ENCODE measurements at places on chromosomes 4 and X.
A peak's percentile ranks its signal among the peaks of the same experiment; 100 is the strongest.

DNA sequence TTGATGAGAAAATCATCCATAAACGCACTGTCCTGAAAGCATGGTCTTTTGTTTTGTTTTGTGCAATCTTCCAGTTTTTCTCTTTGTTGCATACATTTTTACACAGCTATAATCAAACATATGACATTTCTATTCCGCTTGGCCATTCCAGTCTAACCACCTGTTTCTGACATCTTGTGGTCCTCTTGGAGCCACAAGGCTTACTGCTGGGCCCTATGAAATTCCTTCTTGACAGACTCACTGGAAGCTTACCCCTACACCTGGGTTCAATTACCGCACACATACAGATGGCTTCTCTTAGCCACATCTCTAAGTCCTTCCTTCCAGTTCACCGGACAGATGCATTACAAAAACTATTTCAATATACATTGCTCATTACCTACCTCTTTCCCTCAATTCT lies 72.4 kb downstream of the PAPSS1 start:
- no peak for DNase-seq

- DNase-seq, result no peak
These were observed 122.5 kb upstream of the LNX1 start for GRCh38 chr4:53713767-53714166.

GRCh38 chr4:153428941-153429475 lies 37.2 kb upstream of the TMEM131L start:
- no peak for DNase-seq

GRCh38 chr4:87219632-87220093 lies 755 bp downstream of the KLHL8 start:
- no peak for DNase-seq

DNA sequence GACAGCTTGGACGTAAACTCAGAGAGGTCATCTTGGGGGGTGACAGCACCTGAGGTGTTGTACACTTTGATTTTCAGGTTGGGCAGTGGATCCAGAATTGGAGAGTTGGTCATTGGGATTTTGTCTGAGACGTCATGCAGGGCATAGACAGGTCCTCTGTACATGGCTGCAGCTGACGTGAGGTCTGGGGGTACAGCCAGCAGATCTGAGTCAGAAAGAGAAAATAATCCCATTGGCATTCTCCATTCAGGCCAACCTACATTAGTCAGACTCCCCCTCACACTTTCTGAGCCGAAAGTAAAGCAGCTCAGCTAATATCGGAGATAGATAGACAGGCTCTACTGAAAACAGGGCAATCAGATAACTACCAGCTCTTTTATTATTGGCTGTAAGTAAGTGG lies 329.7 kb downstream of the UNC5C start:
- no peak for DNase-seq

DNA sequence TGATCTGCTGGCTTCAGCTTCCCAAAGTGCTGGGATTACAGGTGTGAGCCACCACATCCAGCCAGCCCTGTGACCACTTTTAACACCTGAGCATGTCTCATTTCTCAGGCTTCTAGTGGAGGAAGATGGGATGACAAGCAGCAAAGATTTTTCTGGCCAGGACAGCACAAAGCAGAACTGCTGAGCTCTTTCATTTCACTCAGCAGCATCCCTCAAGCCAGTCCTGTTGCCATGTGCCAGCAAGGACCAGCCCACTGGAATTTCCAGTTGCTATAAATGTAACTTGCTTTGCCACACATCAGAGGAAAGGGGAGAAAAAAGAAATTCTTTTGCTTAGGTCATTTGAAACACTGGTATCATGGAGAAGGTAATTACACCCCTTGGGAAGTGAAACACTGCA lies 75.9 kb downstream of the SLC9A7 start:
- no peak for DNase-seq

- DNase-seq, result no peak
These were observed 3.4 kb downstream of the UGT2A1 start for GRCh38 chr4:69649629-69650028.

- DNase-seq, result no peak
These were observed 230.1 kb downstream of the OPHN1 start for GRCh38 chrX:68203211-68203610.

GRCh38 chr4:6606465-6607235 lies 31.7 kb downstream of the MAN2B2 start:
- no peak for DNase-seq

GRCh38 chrX:154534526-154535322 lies 11.9 kb downstream of the G6PD start:
- DNase-seq, result no peak

DNA sequence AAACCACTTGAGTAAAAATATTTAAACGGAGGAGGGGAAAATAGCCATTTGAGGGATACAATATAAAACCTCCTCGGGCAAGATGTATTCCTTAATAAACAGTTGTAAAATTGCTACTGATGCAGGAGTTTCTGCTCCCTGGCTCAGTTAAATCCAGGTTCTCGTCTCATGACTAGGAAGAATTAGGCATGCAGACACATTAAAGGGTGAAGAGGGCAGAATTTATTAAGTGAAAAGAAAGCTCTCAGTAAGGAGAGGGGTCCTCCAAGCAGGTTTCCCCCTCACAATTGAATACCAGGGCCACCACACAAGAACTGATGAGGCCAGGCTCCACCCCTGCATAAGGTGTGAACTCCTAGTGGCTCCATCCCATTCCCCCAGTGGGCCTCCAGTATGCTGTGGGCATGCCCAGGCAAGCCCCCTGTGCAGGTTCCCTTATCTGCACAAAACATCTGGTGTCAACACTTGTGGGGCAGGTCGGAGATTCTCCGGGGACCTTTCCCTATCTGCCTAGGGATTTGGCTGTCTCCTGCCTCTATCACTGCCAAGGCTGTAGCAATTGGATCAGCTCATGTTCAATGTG lies 80.4 kb downstream of the HS6ST2 start:
- no peak for DNase-seq

- DNase-seq, result no peak
These were observed 177.9 kb downstream of the CBR4 start for GRCh38 chr4:168831919-168832762.

DNA sequence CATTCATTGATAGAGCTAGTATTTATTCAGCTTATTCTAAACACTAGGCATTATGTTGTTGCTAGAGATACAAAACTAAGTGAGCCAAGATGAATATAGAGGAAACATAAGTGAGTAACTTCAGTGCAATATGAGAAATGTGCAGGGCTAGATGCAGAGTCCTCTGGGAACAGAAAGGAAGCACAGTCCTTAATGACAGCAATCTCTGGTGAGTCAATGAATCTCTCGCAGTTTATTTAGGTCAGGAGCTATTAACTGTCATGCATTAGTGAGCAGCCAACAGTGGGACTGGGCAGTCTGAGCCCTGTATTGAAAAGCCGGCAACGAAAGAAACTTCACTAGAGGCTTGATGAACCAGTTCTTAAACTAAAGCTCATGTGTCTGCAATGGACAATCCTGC lies 598.1 kb upstream of the MAGEB2 start:
- no peak for DNase-seq

- no peak for DNase-seq
These were observed 759 bp downstream of the ZC4H2 start for GRCh38 chrX:64975491-64975890.

DNA sequence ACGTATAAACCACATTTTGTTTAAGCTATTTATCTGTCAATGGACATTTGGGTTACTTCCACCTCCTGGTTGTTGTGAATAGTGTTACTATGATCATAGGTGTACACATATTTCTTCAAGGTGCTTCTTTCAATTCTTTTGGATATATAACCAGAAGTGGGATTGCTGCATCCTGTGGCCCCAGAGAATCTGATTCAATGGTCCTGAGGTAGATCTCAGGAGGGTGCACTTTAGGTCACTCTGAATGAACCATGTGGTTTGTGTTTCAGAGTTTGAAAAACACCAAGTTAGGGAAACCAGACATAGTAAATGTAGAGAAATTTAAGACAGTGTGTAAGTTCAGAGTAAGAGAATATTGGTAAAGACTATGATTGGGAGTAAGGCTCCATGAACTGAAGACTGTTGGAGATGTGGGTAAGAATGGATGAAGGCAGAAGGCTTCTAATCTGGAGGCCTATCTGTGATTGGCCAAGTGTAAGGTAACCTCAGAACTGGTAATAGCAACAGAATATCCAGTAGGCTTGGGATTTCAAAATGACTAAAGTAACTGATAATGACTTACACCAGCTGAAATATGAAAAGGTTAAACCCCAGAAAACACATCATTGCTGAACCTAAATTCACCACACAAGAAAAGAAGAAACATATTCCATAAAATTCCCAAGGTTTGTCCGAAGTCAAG lies 236.9 kb downstream of the CAMK2D start:
- no peak for DNase-seq

DNA sequence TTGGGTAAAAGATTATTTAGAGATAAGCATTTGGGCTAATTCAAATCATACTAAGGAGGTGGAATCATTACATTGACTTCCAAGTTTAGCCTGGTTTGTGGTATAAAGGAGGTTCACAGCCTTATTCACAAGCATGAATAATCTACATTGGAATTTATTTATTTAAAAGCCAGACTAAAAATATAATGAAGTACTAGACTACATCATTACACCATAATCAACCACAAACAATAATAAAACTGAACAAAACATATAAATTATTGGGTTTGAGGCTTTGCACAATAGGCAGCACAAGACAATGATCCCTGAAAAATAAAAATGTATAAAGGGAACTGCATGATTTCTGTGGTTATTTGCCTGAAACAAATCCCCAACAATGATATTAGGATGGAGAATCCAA lies 314.0 kb downstream of the GBA3 start:
- no peak for DNase-seq

GRCh38 chr4:53321151-53321983 lies 44.5 kb downstream of the SCFD2 start:
- DNase-seq, result peak; percentile 12

GRCh38 chrX:139542652-139543051 lies 12.1 kb downstream of the F9 start:
- no peak for DNase-seq

DNA sequence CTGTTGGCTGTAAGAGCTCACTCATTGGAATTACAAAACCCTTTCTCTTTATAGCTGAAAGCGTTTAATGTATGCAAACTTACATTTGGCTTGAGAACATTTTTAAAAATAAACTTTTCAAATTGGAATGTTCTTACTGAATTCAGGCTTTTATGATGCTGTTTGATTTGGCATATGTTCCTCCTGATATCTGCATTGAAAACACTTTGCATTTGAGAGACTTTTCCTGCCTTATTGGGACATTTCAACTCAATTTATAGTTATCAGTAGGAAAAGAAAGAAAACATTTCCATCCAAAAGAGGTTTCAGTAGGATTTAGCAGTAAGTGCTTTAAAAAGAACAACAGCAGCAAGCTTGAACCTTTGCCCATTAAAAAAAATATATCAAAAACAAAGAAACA lies 520.0 kb downstream of the IL1RAPL1 start:
- DNase-seq, result no peak

GRCh38 chrX:40434443-40434842 lies 146.3 kb upstream of the ATP6AP2 start:
- no peak for DNase-seq

- no peak for DNase-seq
These were observed 19.6 kb downstream of the CYP2U1 start for GRCh38 chr4:107950746-107951540.

- DNase-seq, result no peak
These were observed 69.6 kb downstream of the CD38 start for GRCh38 chr4:15847746-15848145.

GRCh38 chrX:155645180-155645579 lies 32.4 kb upstream of the TMLHE start:
- no peak for DNase-seq

DNA sequence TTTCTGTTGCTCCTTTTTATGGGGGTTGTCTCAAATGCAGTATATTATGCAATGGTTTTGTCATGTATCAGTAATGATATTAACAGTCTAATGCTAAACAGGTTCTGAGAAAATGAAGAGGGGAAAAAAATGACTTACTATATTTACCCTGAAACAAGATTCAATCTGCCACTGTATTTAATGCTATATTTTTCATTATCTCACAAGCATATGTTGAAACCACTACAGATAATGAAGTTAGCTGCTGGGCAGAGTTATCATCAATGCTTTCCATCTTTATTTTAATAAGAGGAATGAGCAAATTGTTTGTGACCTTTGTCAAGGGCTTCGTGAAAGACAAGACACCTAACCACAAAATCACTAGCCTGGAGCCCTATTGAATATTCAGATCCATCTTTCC lies 32.6 kb upstream of the NAA11 start:
- no peak for DNase-seq

GRCh38 chrX:102491766-102492165 lies 20.2 kb upstream of the TCP11X2 start:
- no peak for DNase-seq

GRCh38 chr4:182593402-182593801 lies 323.8 kb downstream of the DCTD start:
- no peak for DNase-seq

GRCh38 chr4:56148428-56148827 lies 199.7 kb downstream of the CEP135 start:
- DNase-seq, result no peak

DNA sequence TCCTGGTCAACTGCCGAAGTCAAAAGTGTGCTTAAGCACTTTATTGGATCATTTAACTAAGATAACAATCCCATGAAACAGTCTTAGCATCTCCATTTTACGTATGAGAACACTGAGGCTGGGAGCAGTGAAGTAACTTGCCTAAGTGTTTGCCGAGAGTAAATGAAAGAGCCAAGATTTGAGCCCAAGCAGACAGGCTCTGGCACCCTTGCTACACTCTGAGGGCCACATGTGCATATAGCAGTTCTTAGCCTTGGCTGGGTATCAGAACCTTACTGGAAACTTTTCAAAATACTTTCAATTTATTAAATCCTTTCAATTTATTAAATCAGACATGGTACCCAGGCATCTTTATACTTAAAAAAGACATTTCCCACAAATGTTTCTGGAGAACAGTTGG lies 225.9 kb downstream of the NR3C2 start:
- DNase-seq, result no peak

DNA sequence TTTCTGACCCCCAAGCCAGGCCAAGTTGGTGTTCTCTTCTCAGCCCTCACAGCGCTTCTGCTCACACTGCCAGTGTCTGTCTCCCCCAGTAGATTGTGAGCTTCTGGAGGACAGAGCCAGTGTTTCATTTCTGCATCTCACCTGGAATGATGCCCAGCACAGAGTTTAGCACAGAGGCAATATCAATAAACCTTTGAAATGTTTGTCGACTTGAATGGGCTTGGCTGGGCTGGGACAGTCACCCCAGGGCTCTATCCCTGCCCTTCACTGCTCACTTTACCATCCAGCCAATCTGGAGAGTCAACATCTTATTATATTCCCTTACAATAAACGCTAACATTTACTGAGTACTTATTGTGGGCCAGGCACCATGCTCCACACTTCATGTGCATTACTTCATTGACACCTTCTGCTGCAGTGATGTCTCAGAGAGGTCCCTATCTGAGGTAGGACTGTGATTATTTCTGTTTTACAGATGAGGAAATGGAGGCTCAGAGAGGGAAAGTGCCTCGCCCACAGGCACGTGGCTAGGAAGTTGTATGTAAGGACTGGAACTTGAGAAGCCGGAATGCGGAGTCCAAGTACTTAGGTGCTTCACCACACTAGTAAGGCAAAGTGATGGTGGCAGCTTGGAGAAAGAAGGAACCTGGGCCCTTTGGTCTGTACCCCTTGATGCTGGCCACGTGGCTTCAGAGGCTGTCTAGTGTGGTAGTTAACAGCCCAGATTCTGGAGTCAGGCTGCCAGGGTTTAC lies 19.5 kb downstream of the EFNB1 start:
- DNase-seq, result no peak
